ENCODE measurements at places on chromosomes 2 and 18.

- no peaks in the 10 kb centered on the region for H3K36me3 ChIP-seq
- no peaks in the 10 kb centered on the region for H3K4me1 ChIP-seq
- no peak overlapping the region for H3K4me3 ChIP-seq
- no peaks in the 10 kb centered on the region for H3K27me3 ChIP-seq
These were observed 56.8 kb downstream of the GTF3C3 start for GRCh38 chr2:196742685-196743084.

GRCh38 chr18:51561821-51562220 is 364.3 kb upstream of the MEX3C start:
- H3K4me1 ChIP-seq: no peaks in the 10 kb centered on the region
- no peak overlapping the region for H3K4me3 ChIP-seq
- H3K27me3 ChIP-seq: no peaks in the 10 kb centered on the region
- H3K27ac ChIP-seq: no peak overlapping the region
- DNase-seq: no peak

DNA sequence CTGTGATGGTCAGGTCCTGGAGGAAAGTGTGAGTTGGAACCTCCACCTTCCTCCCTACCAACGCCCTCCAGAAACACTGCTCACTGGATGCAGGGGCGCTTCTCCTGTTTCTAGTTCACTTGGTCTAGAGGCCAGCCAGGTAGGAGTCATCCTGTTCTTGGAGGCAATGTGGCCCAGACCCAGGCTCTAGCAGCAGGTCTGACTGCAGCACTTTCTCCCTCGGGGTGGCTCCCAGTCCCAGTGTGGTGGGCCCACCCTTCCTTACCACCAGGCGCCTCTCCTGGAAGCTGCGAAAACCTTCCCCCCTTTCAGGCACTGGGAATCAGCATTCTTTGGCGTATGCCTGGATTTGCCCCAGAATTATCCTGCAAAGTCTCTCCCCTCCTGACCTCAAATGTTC is 292.8 kb downstream of the SOX11 start:
- no peaks in the 10 kb centered on the region for H3K27me3 ChIP-seq
- DNase-seq: no peak
- H3K4me3 ChIP-seq: no peak overlapping the region
- no peaks in the 10 kb centered on the region for H3K36me3 ChIP-seq
- no peaks in the 10 kb centered on the region for H3K4me1 ChIP-seq

- no peaks in the 10 kb centered on the region for H3K4me1 ChIP-seq
- H3K27me3 ChIP-seq: no peaks in the 10 kb centered on the region
- H3K36me3 ChIP-seq: no peaks in the 10 kb centered on the region
- H3K4me3 ChIP-seq: no peak overlapping the region
- H3K27ac ChIP-seq: no peak overlapping the region
These were observed 142.2 kb downstream of the PKP4 start for GRCh38 chr2:158598862-158599517.

GRCh38 chr2:186605041-186605440 is 15.2 kb downstream of the ITGAV start:
- no peaks in the 10 kb centered on the region for H3K27me3 ChIP-seq
- H3K27ac ChIP-seq: no peak overlapping the region
- DNase-seq: no peak
- peaks cover 2% of the 10 kb centered on the region for H3K4me1 ChIP-seq
- peaks cover 18% of the 10 kb centered on the region for H3K36me3 ChIP-seq

GRCh38 chr2:8170552-8171327 is 511.1 kb upstream of the ID2 start:
- no peaks in the 10 kb centered on the region for H3K36me3 ChIP-seq
- no peaks in the 10 kb centered on the region for H3K4me1 ChIP-seq
- H3K4me3 ChIP-seq: no peak overlapping the region
- DNase-seq: no peak
- H3K27ac ChIP-seq: no peak overlapping the region

GRCh38 chr2:107529146-107529545 is 297.5 kb upstream of the RGPD4 start:
- no peak for DNase-seq
- H3K4me3 ChIP-seq: no peak overlapping the region
- H3K36me3 ChIP-seq: no peaks in the 10 kb centered on the region
- no peaks in the 10 kb centered on the region for H3K27me3 ChIP-seq
- H3K27ac ChIP-seq: no peak overlapping the region

DNA sequence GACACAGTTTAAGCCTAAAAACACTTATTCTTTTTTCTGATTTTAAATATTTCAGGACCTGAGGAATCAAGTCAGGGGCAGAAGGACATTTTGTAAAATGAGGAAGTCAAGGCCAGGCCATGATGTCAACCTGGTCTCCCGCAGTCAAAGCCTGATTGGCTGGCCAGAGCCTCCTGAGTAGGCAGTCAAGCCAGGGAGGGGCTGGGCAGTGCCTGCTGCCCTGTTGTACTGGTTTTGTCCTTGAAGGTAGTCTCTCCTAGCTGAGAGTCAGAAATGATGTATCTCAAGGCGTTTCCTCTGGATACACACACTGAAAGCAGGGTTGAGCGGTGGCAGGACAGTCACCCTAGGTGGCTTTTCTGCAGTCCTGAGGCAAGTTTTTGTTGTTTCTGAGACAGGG is 19.8 kb downstream of the CCT7 start:
- H3K36me3 ChIP-seq: peaks cover 53% of the 10 kb centered on the region
- no peak overlapping the region for H3K27ac ChIP-seq
- no peaks in the 10 kb centered on the region for H3K27me3 ChIP-seq
- H3K4me1 ChIP-seq: no peaks in the 10 kb centered on the region
- no peak overlapping the region for H3K4me3 ChIP-seq

DNA sequence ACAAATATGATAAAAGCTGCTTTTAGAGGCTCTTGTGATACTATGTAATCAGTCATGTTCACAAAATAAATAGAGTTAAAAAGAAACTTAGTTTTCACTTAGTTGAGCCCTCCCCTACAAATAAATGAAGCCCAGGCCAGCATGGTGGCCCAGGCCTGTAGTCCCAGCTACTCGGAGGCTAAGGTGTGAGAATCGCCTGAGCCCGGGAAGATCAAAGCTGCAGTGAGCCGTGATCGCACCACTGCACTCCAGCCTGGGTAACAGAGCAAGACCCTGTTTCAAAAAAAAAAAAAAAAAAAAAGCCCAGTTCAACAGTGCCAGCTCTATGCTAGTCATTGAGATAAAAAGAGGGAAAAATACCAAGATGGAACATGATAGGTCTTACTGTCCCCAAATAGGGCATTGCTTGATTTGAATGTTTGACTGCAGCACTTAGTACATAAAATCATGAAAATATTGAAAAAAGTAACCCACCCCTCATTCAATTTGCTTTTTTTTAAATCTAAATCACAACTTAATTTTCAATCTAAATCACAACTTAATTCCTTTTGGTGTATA is 1.5 kb downstream of the ASNSD1 start:
- H3K27me3 ChIP-seq: no peaks in the 10 kb centered on the region
- H3K4me3 ChIP-seq: peak overlapping the region; percentile 96
- peaks cover 28% of the 10 kb centered on the region for H3K4me1 ChIP-seq
- H3K36me3 ChIP-seq: peaks cover 7% of the 10 kb centered on the region
- H3K27ac ChIP-seq: no peak overlapping the region

GRCh38 chr2:240178564-240178963 is 38.1 kb upstream of the OTOS start:
- H3K4me1 ChIP-seq: no peaks in the 10 kb centered on the region
- H3K4me3 ChIP-seq: no peak overlapping the region
- no peak overlapping the region for H3K27ac ChIP-seq

DNA sequence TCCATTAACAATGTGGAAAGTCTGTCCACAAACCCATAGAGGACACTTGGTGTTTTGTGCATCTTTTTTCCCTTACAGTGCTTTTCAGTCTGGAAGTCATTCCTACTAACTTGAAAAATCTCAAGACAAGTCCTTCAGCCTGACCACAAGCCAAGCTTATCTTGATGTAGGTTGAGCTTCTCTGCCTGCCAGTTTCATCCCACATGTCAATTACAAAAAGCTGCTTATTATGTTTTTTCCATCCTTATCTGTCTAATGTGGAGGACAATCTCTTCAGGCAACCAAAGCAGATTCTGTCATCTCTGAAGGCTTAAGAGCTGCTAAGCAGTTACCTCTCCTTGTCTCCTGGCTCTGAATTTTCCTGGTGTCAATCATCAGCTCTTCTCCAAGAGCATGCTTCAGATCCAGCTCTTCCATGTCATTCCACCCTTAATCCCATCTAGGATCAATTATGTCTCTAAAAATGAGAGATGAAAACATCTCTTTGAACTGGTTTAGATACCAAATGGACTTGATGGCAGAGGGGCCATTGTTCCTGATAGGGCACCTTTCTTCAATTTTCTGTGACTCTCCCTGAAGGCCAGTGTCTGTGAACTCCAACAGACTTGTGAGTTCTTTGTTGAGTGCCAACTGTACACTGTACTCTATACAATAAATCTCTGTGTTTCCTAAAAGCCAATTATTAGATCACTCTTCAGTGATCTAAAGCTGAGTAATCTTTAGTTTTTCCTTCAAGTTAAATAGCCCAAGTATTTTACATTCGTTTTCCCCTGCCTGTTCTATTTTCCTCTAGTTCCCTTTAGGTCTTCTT is 208.6 kb downstream of the RBM43 start:
- H3K27me3 ChIP-seq: no peaks in the 10 kb centered on the region
- DNase-seq: no peak
- no peak overlapping the region for H3K27ac ChIP-seq
- no peak overlapping the region for H3K4me3 ChIP-seq

DNA sequence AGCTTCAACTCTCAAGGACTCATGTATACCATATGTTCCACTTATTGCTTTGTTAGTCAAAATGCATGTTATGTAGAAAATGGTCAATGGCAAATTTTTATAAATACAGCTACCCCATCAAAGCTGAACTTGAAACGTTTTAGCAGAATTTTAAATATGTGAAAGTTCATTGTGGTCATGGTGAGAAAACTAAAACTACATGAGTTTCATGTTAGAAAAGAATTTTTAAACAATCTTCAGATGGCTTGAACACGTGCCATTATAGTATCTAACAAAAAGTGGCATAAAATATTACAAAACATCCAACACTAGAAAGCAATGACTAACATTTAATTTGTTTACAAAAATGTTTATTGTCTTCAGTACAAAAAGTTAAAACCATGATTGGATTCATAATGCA is 246.0 kb upstream of the KCNJ3 start:
- no peaks in the 10 kb centered on the region for H3K4me1 ChIP-seq
- H3K36me3 ChIP-seq: no peaks in the 10 kb centered on the region
- no peak overlapping the region for H3K4me3 ChIP-seq

DNA sequence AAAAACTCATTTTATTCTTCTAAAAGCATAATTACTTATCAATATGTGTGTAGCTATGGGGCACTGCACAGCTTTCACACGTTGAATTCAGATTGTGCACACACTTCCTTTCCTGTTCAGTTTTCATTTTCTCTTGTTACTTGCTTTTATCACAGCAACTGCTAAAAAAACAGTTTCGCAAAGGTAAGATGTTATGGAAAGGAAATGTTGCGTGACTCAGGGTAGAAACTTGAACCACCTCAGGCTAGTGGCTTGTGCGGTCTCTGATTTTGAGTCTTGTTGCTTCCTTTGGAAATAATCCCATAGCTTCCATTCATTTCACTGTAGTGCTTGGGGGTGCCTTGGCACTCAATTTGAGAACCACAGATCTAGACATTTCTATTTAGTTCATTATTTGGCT is 171.9 kb downstream of the FMNL2 start:
- H3K4me3 ChIP-seq: no peak overlapping the region
- no peak for DNase-seq
- H3K27ac ChIP-seq: no peak overlapping the region
- H3K4me1 ChIP-seq: no peaks in the 10 kb centered on the region
- H3K27me3 ChIP-seq: no peaks in the 10 kb centered on the region

GRCh38 chr2:105879106-105879802 is 134.5 kb downstream of the NCK2 start:
- no peaks in the 10 kb centered on the region for H3K36me3 ChIP-seq
- DNase-seq: no peak
- no peak overlapping the region for H3K4me3 ChIP-seq
- no peaks in the 10 kb centered on the region for H3K27me3 ChIP-seq
- no peaks in the 10 kb centered on the region for H3K4me1 ChIP-seq

GRCh38 chr2:72031346-72032110 is 116.1 kb downstream of the CYP26B1 start:
- H3K27me3 ChIP-seq: no peaks in the 10 kb centered on the region
- H3K4me3 ChIP-seq: no peak overlapping the region
- no peaks in the 10 kb centered on the region for H3K36me3 ChIP-seq
- no peak for DNase-seq

- H3K27ac ChIP-seq: no peak overlapping the region
- no peaks in the 10 kb centered on the region for H3K4me1 ChIP-seq
- H3K27me3 ChIP-seq: no peaks in the 10 kb centered on the region
- no peak overlapping the region for H3K4me3 ChIP-seq
These were observed 139.6 kb upstream of the RAB12 start for GRCh38 chr18:8469544-8470130.

DNA sequence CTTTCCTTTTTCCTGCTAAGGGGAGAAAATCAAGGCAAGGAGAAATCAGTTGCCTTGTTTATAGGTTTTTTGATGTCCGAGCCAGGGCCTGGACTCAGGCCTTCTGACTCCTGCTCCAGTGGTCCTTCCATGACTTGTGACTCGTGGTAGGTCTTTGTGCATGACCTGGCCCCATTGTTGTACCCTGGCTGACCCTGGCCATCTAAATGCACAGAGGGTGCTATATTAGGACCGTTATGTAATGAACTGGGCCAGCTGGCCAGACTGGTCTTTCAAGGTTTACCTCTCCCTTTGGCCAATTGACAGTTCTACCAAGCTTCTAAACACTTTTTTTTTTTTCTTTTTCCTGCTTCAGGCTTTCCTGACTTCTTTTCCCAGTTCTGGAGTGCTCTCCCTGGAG is 81.1 kb downstream of the SETBP1 start:
- H3K4me3 ChIP-seq: no peak overlapping the region
- DNase-seq: no peak
- H3K27ac ChIP-seq: peak overlapping the region; percentile 20
- no peaks in the 10 kb centered on the region for H3K36me3 ChIP-seq
- H3K4me1 ChIP-seq: peaks cover 23% of the 10 kb centered on the region

GRCh38 chr2:173153301-173153885 is 77.7 kb downstream of the MAP3K20 start:
- no peak overlapping the region for H3K4me3 ChIP-seq
- peaks cover 7% of the 10 kb centered on the region for H3K4me1 ChIP-seq
- DNase-seq: no peak
- H3K27ac ChIP-seq: no peak overlapping the region
- H3K27me3 ChIP-seq: no peaks in the 10 kb centered on the region
- H3K36me3 ChIP-seq: no peaks in the 10 kb centered on the region
